CD4-positive, alpha-beta T cell treated with Interleukin-4 for 1 hour (primary cell): ENCODE measurements at places on chromosomes 3 and 15.

- no peak for DNase-seq
These were observed 989 bp upstream of the PPIB start for GRCh38 chr15:64163659-64164362.

DNA sequence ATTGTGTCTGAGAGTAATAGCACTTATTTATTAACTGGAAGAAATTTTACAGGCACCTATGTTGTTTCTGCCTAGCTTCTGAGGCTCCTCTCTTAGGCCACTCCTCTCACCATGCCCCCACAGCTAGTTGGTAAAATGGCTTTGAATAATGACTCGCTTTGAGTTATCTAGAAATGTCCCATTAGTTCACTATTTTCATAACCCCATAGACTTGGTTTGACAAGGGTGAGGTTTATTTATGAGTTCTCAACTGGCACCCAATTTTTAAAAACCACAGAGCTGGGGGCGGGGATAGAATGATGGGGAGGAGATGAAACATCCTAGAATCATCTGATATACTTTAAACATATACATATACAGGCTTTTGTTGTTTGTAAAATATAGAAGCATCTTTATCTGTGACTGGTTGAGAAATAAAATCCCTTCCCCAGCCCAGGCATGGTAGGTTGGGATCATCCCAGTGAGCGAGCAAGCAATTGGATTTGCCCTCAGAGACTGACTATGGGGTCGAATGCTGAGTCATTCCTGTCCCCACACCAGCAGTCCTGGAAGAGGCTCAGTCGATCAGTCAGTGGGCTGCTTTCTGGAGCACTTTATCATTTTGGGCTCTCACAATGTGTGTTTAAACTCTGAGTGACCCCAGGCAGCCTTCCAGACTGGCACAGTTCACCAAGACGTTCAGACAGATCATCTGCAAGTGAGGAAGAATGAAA, 60.2 kb upstream of the TSEN2 start:
- DNase-seq = no peak

GRCh38 chr3:20846832-20847231, 660.8 kb upstream of the SGO1 start:
- no peak for DNase-seq

DNA sequence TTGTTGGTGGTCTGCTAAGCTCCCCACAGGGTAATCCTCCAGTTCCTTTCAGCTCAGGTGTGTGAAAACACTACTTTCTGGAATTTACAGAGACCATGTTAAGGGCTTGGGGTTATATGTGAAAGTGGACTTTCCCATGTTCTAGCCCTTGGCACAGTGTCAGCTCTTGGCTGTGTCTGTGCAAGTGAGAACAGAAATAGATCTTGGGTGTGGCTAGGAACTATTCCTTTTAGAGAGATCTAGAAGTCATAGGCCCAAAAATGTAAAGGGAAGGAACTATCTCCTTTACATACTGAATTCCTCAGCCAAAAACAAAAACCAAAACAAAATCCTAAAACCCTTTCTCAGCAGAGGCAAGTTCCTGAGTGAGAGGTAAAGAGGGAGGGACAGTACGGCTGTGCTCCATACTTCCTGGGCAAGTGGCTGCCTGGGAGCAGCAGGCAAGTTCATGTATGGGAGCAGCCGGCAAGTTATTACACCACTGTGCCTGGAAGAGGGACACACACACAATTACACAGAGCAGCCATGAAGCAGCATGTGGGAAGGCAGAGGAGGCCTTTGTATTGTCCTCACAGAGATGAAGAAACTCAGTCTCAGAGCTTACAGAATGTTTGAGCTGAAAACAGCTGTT, 19.9 kb upstream of the C3orf62 start:
- DNase-seq = no peak

GRCh38 chr3:86969500-86970189, 21.3 kb downstream of the VGLL3 start:
- DNase-seq = peak; percentile 1

DNA sequence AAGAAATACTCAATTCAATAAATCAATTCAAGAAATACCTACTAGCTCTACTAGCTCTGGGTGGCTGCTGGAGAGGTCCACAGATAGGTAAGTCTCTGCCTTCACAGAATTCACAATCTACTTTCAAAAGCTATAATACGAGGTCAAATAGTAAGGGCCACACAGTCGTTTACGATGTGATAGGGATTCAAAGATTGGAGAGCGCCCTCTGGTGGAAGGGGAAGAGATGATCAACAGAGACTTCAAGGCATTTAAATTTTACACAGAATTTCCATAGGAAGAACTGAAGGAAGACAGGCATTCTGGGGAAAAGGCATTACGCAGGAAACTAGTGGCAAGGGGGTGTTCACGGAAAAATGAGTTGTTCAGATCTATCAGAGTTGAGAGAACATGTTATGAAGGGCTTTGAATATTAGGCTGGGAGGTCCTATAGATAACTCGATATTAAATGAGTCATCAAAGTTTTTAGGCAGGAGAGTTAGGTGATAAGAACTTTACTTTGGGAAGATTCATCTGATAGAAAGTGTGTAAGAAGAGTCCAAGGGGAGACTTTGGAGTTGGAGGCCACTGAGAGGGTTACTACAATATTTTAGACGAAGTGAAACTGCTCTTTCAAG, 128.8 kb downstream of the FRMD5 start:
- peak; percentile 56 for DNase-seq

DNA sequence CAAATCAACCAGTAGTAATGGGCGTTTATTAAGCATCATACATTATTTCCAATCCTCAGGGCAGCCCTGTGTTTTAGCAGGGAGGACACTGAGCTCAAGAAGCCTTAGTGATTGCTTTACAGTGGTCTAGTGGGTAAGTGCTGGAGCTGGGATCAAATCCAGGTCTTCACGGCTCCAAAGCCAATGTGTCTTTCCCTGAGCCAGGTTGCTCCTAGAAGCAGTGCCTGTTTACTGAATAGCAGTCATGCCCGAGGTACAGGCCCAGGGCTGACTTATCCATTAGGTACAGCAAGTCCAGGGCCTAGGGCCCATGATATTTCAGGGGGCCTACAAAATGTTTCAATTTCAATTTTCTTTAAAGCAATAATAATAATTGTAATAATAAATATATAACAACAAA, 9.6 kb upstream of the SMAD6 start:
- DNase-seq = no peak

DNA sequence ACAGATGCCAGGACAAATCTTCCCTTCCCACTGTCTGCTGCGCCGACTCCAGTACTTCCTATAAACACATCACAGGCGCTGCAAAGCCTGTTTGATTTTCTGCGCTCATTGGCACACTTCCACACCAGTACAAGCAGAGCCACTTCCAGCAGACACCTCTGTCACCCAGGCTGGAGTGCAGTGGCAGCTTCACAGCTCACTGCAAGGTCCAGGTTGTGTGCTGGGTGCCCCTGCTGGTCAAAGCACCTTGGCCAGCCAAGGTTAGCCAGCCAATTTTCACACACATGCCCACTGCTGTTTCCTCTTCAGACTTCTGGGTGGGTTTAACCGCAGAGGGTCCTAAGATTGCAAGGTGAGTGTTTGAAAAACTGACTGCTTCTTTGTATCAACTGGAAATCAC, 4.9 kb downstream of the CHDH start:
- no peak for DNase-seq

GRCh38 chr15:42137461-42138261, 18.8 kb downstream of the PLA2G4F start:
- peak; percentile 10 for DNase-seq

DNA sequence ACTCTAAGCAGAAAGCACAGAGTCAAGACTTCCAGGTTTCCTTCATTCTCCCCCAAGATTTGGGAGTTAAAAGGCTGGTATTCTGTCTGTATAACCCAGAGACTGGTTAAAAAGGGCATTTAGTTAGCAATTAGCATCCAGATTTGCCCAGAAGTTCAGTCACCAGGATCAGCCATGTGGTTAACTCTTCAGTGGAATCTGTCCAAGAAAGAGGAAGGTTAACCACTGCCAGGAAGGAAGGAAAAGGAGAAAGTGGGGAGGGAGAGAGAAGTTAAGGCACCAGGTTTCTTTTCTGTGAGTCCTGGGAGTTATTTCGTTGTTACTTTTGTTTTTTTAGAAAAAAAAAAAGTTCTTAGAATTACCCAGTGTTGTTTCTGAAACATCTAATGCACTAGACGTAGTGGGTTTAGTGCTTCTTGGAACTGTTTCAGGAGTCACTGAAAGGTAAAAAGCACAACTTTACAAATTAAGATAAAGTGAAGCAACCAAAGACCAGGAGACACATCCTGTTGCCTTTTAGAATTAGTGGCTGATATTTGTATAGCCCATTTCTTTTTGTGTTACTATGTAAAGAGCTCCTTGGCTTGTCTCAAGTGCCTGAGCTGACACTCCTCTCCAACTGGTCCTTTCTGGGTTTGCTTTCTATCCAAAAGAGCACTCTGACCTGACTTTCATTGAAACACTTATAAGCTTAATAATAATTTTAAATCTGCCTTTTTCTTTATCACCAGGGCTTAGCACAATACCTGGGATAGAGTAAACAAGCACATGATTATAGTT, 128.6 kb downstream of the ABI3BP start:
- no peak for DNase-seq

DNA sequence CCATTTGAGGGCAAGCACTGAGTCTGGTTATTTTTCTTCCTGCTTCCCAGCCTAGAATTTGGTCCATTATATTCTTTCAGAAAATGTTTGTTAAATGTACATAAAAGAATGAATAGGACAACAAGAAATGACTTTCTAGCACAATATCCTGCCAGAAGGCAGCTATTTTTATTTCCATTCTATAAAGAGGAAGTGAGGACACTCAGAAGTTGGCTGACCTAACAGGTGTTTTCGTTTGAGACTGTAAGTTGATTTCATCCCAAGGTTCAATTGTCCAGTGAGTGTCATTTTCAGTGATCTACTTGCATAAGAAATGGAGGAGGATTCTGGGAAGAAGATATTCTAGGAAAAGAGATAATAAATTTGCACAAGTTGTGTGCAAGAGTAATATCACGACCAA, 191.9 kb upstream of the POU1F1 start:
- no peak for DNase-seq

DNA sequence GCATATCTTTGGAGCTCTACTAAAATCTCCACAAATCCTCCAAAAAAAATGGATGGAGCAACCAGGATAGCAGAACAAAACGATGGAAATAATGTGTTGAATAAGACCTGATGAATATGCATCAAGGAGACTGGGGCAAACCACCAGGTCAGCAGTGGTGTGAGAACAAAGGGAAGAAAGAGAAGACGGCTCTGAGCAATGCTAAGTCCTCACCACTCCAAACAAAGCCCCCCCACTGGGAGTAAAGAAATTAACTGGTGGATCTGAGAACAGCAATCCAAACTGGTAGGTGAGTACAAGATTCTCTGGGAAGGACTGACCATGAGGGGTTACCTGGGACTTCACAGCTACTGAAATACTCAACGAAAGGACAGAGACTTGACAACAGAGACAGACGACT, 977.3 kb downstream of the TBL1XR1 start:
- DNase-seq = no peak

DNA sequence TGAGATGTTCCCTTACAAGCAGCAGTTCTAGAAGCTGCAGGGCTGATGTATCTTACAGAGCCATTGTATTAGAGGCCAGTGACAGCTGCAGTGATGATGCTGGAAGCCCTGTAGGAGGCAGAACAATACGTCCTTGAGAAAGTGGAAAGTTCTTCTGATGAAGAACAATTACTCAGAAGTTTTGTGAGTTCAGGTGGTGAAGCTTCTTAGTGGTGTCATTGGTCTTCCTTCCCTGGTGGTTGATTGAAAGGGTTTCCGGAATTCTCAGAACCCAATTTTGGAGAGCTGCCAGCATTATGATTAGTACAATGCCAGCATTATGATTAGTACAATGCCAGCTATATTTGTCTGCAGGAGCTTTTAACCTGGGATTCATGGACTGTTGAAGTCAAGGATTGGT, 356.4 kb downstream of the MFSD1 start:
- no peak for DNase-seq

DNA sequence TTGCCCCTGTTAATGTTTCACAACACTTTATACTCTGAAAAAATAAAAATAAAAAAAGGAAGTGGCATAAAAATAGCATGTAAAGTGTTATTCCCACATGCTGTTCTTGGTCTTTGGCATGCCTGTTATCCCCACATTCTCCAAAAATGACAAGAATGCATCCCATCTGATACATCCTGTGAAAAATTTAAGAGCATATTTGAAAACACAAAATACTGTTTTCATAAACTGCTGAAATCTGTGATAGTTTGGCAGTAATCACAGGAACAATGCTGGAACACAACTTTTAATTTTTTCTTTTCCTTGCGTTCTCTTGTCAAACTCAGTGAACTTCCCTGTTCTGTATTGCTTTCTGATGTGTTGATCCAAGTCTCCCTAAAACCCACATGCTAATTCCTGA, 288.8 kb downstream of the ROBO2 start:
- no peak for DNase-seq

GRCh38 chr15:95295363-95295762, 1035.1 kb upstream of the NR2F2 start:
- no peak for DNase-seq

GRCh38 chr15:76185716-76186115, 125.6 kb downstream of the ETFA start:
- no peak for DNase-seq

GRCh38 chr3:10357592-10358308, 36.8 kb upstream of the SEC13 start:
- DNase-seq = peak; percentile 29

DNA sequence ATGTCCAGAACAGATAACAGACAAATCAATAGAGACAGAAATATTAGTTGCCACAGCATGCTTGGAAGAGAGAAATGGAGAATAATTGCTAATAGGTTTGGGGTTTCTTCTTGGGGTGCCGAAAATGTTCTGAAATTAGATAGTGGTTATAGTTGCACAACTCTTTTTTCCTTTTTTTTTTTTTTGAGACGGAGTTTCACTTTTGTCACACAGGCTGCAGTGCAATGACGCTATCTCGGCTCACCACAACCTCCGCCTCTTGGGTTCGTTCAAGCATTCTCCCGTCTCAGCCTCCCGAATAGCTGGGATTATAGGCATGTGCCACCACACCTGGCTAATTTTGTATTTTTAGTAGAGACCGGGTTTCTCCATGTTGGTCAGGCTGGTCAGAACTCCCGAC, 163.3 kb downstream of the PLCH1 start:
- peak; percentile 16 for DNase-seq

DNA sequence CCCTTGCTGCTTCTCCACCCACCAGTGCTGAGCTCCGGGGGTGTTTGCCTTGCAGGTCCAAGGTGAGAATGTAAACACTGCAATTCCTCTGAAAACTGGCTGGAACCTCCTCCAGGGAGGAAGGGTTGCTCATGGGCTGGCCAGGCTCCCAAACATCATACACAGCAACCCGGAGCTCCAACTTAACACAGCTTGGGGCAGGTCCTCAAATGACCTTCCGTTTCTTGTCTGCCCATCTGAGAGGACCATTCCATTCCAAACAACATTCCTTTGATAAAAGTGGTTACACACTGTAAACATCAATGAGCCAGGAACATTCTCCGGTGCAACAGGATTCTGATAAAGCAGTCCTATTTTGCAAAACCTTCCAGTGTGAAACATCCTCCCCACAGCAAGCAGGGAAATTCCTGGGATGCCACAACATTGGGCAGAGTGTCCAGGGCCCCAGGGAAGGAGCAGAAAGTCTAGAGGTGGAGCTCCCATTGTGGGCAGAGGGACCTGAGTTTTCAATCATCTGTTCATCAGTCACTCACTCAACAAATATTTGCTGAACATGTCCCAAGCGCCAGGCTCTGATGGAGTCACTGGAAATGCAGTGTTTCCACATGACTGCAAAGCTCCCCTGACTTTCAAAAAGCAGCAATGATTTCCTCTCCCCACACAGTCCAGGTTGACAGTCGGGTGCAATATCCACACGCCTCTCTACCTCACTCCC, 7.3 kb upstream of the HEG1 start:
- DNase-seq = no peak

GRCh38 chr3:18409266-18409665, 15.9 kb downstream of the SATB1 start:
- DNase-seq = no peak
